Stimulated activated CD4-positive, alpha-beta T cell treated with anti-CD3 and anti-CD28 coated beads, Interleukin-1b, Interleukin-23, amount 100 ng/mL, for 48 hours (primary cell): ENCODE measurements at places on chromosomes 2 and 18.

- no peak for DNase-seq
Measured at GRCh38 chr2:229610333-229610732, 104.0 kb downstream of the DNER start.

GRCh38 chr2:50651676-50652075 is 380.3 kb downstream of the NRXN1 start:
- no peak for DNase-seq

DNA sequence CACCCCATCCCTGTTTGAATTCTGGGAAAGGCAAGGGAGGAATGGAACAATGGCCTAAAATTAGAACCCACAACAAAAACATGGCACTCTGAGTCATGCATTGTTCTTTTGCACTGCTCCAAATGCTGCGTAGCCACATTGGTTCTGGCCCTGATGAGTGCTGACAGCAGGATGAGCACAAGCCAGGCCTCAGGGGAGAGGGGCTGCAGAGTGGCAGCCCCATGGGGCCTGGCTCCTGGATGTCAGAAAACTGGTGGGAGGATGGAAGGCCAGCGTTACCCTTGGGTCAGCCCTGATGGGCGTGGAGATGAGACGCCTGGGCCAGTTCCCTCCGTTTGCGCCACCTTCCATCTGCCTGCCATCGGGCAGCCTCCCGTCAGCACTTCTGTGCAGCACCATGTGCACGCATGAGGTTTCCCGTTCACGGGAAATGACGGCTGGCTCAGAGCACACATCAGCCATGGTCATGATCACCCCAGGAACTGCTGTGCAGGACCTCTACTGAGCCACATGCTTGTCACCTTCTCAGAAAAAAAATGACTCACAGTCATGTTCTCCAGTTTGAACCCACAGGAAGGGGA is 65.6 kb downstream of the CYP26B1 start:
- no peak for DNase-seq

DNA sequence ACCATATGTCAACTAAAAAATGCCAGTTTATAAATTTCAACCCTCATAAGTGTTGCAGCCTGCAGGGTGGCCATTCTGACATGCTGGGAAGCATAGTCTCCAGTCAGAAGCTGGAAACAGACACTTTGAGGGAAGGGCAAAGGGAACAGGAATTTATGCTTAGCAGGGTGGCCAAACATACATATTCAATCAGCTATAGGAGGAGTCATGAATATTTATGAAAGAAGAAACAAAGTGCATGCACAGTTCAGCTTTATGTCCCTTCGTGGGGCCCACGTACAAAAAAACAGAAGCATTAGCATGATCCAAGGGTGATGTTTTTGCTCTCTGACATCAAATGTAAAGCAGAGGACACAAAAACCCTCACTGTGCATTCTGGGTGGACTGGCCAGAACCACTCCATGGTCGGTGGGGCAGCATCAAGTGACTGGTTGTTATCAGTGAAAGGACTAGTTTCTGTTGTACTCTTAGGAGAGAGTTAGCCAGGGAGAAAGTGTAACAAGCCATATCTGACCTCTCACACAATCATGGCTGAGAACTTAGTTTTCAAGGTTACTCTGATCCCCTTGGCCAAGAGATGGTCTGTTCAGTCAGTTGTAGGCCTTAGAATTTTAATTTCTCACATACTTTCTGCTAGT is 9.9 kb upstream of the PDE11A start:
- no peak for DNase-seq

DNA sequence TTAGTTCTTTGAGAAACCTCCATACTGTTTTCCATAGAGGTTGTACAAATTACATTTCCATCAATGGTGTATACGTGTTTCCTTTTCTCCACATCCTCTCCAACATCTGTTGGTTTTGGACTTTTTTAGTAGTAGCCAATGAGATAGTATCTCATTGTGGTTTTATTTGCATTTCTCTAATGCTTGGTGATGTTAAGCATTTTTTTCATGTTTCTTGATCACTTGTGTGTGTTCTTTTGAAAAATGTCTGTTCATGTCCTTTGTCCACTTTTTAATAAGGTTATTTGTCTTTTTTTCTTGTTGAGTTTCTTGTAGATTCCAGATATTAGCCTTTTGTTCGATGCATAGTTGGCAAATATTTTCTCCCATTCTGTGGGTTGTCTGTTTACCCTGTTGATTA is 392.3 kb upstream of the ZEB2 start:
- no peak for DNase-seq

DNA sequence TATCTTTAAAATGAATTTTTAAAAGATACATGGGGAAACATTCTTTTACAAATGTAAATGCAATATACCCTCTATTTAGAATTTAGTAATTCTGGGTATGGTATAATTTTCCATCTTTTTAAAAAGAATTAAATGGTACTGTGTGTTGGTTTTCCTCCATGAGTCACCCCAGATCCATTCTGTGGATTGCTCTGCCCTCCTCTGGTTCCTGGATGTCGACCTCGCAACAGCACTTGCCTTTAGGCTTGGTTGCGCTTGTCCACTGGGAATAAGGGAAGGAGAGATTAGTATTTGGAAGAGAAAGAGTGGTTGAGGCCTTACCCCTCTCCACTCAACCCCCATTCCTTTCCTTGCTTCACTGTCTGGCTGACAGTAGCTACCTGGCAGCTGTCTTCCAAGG is 90.4 kb downstream of the FTCDNL1 start:
- DNase-seq = no peak

DNA sequence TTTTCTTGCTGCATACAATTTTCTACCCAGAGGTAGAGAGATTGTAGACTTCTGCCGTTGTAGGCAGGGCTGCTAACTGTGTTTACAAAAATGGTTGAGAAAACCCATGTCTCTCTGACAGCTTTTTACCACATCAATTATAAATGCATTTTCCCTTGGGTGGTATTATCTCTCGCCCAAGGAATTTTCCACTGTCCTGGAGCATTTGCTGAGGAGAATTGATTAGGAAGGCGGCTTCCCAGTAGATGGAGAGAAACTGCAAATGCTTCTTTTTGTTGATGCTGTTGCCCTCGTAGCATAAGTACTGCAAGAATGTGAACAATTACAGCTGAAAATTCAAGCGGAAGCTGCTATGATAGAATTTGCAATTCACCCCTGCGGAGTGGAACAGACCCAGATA is 1007.7 kb upstream of the KLHL29 start:
- DNase-seq = no peak

GRCh38 chr2:216622526-216622925 is 10.7 kb upstream of the IGFBP2 start:
- no peak for DNase-seq

GRCh38 chr18:45417392-45417791 is 197.9 kb upstream of the SLC14A2 start:
- no peak for DNase-seq

DNA sequence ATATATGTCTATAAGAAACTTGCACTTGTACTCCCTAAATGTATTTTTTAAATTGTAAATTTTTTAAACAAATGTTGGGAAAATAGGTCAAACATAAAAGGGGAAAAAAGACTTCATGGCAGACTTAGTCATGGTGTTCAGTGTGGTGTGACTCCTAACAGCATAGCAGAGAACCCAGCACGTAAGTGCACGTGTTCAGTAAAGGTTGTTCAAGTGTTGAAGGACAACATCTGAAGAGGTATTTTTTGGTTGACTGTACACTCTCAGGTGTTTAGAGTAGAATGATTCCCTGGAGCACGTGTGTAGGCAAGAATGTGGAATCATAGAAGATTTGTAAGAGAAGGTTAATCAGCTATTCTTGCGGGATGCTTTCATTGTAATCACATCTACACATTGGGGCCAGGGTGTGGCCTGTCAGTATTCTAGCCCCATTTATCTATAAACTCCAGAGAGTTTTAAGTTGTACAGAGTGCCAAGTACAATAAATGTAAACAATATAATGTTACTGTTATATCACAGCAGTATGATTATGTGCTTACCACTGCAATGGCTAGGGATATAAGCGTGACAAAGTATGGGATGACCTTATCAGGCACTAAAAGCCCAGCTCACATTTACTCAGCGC is 106.8 kb downstream of the CRIM1 start:
- DNase-seq = no peak

DNA sequence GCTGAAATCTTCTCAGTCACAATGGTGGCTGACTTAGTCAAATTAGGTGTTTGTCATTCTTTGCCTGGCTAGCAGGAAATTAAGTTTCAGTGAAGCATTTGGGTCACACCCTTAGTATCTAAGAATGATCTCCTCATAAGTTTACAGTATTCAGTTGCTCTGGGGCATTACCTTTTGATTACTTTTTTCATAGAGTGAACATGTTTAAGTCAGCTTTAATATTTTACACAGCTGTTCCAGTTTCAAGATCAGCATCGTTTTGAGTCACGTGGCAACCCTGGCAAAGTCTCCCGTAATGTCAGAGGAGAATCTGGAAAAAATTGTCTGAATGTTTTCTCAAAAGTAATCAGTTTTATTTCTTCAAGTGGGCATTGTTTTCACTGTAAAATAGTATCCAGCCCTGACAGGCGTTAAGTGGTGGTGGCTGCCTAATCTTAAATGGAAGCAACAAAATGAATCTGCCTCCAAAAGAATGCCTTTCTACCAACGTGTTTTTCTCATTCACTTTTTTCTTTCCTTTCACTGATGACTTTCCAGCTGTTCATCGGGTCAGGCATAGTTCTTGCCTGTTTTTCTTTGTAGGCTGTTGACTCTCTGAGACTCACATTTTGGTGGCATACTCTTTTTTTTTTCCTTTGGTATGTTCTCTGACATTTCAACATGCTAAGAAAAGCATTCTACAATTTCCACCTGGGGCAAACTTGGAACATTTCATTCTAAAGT is 319.6 kb upstream of the TCF4 start:
- no peak for DNase-seq

- DNase-seq = no peak
Measured at GRCh38 chr2:218194880-218195279, 22.1 kb upstream of the ARPC2 start.

DNA sequence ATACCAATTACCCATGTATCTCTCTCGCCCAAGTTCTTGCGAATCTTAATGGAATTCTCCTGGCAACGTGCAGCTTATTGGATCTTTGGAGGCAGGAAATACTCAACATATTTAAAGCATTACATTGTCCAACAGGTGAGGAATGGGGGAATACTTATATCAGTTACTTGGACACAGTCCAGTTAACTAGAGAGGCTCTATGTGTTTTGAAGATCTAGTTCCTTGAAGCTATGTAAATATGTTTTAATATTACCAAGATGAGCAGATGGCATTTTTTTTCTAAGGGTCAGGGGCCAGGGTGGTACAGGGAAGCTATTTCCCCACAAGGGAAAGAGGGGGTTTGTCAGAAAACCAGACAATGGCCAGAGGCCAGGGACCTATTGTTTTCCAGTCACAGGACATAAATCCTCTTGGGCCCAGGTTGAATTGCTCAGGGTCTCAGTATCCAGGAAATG is 26.8 kb upstream of the MC5R start:
- no peak for DNase-seq

GRCh38 chr2:63796366-63796765 is 45.3 kb upstream of the UGP2 start:
- DNase-seq = no peak

- no peak for DNase-seq
Measured at GRCh38 chr2:42545023-42545721, 23.3 kb upstream of the MTA3 start.

GRCh38 chr2:28447943-28448792 is 47.7 kb upstream of the PLB1 start:
- DNase-seq = no peak

GRCh38 chr2:160062292-160063005 is at the start of gene PLA2R1:
TSS of gene PLA2R1 (minus strand) at chr2:160062615. CDS start at chr2:160062403, 212 bp downstream.
- no peak for DNase-seq

GRCh38 chr2:175461839-175462238 is 280.3 kb upstream of the ATP5MC3 start:
- DNase-seq = no peak

DNA sequence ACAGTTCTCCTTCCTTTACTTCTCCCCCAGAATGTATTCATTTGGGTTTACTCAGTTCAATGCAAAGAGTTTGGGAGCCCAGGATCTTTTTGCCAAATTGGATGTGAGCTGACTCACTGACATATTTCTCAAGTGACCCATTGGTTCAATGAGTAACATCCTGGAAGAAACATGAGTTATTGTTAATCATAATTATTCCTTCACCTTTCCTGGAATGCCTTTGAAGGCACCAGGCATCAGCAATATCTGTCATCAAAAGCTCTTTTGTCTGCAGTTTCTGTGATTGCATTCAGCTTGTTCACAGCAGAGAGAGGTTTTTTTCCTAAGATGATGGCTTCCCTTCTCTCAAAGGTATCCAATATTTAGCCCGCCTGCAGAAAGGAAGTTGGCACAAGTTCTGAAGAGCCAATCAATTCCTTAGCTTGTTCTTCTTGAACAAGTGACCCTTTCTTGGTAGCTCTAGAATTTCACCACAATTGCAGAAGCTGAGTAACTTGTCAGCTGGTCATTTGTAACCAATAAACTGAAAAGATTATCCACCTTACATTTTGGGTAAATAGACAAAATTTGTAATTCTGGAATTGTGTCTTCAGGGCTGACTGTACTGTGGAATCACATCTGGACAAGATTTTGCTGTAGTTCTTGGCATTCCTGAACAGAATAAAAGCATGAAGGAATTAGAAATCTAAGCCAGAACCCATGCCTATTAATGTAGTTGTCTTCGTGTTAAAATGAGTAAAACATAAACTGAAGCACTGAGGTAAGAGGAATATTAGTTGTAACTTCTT is 72.2 kb upstream of the TMEM17 start:
- DNase-seq = no peak

GRCh38 chr2:6694555-6694954 is 171.2 kb downstream of the CMPK2 start:
- no peak for DNase-seq

GRCh38 chr2:11215407-11215806 is 60.1 kb downstream of the SLC66A3 start:
- DNase-seq = no peak

- peak; percentile 33 for DNase-seq
Measured at GRCh38 chr18:23828426-23828825, 139.2 kb downstream of the LAMA3 start.

DNA sequence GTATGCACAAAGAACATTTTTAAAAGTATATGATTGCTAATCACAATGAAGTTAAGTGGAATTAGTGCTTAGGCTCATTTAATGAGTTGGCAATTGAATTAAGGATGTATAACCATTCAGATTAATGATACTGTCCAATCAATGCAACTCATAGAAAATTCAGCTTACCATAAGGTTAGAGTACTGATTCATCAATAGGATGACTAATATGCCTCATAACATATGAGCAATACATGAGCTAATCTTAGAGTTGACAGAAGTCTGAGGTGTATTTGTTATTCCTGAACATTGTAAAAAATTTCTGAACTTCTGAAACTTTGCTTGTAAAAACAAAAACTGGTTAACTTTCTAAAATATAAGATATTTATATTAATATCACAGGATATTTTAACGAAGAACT is 118.3 kb upstream of the NETO1 start:
- no peak for DNase-seq
